ENCODE measurements at places on chromosomes 2 and 18.

- no peak overlapping the region for H3K4me3 ChIP-seq
- H3K4me1 ChIP-seq = peaks cover 2% of the 10 kb centered on the region
- H3K27ac ChIP-seq = no peak overlapping the region
Measured at GRCh38 chr2:159251296-159252173, 35.0 kb downstream of the WDSUB1 start.

GRCh38 chr2:212737392-212738172, 199.0 kb upstream of the ERBB4 start:
- no peak for DNase-seq
- no peak overlapping the region for H3K27ac ChIP-seq
- H3K27me3 ChIP-seq = no peaks in the 10 kb centered on the region
- no peaks in the 10 kb centered on the region for H3K36me3 ChIP-seq
- no peak overlapping the region for H3K4me3 ChIP-seq
- H3K4me1 ChIP-seq = no peaks in the 10 kb centered on the region

GRCh38 chr2:118878531-118879149, 31.2 kb upstream of the EN1 start:
- no peak overlapping the region for H3K27ac ChIP-seq
- H3K4me3 ChIP-seq = no peak overlapping the region
- H3K4me1 ChIP-seq = peaks cover 1% of the 10 kb centered on the region
- no peak for DNase-seq
- H3K36me3 ChIP-seq = no peaks in the 10 kb centered on the region

GRCh38 chr2:161273038-161273760, 35.0 kb upstream of the PSMD14 start:
- H3K27me3 ChIP-seq = no peaks in the 10 kb centered on the region
- DNase-seq = peak; percentile 47
- H3K4me3 ChIP-seq = no peak overlapping the region
- H3K36me3 ChIP-seq = no peaks in the 10 kb centered on the region
